ENCODE measurements at places on chromosomes 1 and 21.

DNA sequence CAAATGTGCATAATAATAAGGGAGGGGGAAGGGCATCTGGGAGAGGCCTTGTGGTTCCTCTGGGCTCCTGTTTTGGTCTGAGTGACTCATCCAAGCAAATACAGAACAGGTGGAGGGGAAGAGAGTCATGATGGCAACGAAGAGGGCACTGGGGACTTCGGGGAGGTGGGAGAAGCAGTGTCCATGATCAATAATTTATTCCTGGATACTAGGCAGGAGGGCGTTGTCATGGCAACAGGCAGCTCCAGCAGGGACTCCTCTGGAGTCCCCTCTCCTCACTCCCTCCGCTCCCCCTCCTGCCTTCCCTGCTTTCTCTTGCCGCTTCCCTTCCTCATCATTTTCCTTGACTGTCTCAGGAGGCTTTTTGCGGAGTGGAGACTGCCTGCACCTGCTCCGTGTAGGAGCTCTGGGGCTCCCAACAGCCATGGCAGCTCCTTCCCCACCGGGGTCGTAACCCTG lies 12.3 kb upstream of the NFASC start:
- DNase-seq, result no peak

DNA sequence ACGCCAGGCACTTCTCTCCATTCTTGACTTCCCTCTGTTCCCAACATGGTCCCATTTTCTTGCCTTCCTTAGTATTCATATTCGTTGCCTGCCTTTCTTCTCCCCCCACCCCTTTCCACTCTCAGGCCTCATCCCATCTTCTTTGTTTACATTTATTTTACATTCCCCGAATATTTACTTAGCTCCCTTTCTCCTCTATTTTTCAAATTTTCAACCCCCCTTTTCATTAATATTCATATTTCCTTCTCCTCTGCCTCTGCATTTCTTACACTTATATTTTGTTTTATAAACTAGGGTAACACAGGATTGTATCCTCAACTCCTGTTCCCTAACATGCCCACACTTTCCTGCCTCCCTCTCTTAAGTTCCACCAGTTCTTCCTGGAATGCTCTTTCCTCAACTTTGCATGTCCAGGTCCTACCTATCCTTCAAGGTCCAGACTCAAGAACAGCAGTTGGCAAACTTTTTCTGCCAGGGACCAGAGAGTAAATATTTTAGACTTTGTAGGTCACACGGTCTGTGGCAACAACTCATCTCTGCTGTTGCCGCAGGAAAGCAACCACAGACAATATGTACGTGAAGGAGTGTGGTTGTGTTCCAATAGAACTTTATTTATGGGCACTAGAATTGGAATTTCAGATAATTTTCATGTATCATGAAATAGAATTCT lies 29.8 kb upstream of the A3GALT2 start:
- DNase-seq, result no peak

- DNase-seq, result no peak
These were observed 132.6 kb downstream of the ETS2 start for GRCh38 chr21:38938343-38938742.

DNA sequence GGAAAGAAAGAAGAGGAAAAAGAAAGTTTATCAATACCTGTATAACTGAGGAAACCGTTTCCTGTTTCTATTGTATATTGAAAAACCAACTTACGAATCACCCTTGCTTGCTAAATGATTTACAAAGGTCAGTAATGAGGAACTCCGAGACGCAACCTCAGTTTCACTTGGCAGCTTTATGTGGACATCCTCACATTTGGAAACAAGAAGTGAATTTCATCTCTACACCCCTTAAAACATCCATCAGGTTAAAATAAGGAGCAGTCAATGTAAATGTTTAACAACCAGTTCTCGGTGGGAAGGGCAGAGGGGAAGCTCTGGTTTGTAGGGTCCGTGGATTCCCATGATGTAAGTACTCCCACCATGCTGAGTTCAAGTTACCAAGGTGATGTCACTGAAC lies 481.7 kb upstream of the RUNX1 start:
- DNase-seq, result no peak

DNA sequence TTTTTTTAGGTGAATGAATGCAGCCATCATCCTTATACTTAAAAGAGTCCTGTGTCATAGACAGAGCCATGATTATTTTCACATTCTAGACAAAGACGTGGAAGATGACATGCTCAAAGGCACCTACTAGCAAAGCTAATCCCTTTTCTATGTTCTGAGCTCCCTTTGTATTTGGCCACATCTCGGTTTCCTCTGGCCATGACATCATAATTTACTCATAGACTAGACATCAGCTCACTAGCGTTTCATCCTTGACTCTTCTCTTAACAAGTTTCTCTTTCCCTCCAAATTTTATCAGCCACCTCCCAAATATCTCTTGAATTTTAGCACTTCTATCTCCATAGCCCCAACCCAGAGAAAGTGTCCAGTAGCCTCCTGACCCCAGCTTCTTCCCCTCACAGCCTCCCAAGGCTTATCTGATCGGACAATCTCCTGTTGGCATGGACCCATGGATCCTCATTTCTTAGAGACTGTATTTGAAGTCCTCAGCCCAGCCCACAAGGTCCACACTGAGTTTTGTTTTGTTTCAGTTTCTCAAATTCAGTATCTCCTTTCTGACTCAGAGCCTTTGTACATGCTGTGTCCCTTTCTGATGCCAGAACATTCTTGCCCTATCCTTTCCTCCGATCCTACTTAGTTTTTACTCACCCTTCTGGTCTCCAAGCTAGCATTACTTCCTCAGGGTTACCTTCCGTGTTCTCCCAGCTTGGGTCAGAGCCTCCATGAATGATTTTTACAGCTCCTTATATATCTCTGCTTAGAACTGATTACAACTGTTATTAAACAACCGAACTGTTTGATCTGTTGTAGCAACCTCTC lies 33.0 kb upstream of the EPS8L3 start:
- no peak for DNase-seq

- DNase-seq, result no peak
These were observed 4.5 kb downstream of the SYT6 start for GRCh38 chr1:114149211-114149610.

- no peak for DNase-seq
These were observed at the start of gene LHX4 for GRCh38 chr1:180229483-180230415. Gene LHX4, plus strand, starts transcription at chr1:180230264. Its CDS starts 266 bp downstream, at chr1:180230530.
